ENCODE measurements at places on chromosomes 12 and 14.

GRCh38 chr14:61466905-61467280 lies 145.5 kb downstream of the PRKCH start:
- DNase-seq = no peak

DNA sequence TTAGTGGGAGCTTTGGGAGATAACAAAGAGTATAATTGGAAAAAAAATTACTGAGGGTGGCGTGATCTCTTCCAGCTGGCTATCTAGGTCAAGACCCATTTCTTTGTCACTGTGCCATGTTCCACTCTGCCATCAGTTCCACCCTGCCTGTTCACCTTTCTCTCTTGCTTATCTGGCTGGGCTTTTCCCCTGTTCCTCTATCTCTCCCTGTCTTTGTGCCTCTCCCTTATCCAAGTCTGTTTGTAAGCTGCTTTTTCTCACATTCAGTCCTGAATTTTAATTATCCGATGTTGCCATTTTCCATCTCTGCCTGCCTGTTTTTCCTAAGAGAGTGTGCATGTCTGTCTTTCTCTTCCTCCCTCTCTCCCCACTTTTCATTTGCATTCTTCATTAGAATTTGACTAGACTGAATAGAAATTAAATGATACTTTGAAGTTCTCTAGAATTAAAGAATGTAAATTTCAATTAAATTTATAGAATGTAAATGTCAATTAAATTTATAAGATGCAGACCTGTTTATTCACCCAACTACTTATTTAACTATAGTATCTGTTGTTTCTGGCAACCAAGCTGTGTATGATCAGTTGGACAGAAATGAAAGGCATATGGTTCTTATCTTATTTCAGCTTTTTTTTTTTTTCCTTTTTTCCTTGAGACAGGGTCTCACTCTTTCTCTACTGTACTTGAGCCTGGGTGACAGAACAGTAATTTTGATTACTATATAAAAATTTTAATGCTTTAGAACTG lies 40.9 kb upstream of the A2ML1 start:
- DNase-seq = no peak

DNA sequence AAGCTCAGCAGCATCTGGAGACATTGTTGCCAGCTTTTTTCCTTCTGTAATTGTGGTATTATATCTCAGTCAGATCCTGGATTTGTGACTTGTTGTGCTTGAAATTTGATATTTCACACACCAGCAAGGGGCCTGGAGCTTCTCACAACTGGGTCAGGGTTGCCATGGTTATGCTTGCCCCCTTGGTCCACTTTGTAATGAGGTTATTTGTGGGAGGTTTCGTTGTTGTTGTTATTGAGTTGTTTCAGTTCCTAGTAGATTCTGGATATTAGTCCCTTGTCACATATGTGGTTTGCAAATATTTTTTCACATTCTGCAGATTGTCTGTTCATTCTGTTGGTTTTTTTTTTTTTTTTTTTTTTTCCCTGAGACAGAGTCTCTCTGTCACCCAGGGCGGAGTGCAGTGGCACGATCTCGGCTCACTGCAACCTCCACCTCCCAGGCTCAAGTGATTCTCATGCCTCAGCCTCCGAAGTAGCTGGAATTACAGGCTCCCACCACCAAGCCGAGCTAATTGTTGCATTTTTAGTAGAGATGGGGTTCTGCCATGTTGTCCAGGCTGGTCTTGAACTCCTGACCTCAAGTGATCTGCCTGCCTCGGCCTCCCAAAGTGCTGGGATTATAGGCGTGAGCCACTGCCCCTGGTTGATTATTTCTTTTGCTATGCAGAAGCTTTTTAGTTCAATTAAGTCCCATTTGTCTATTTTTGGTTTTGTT lies 80.6 kb upstream of the ETV6 start:
- DNase-seq = no peak

DNA sequence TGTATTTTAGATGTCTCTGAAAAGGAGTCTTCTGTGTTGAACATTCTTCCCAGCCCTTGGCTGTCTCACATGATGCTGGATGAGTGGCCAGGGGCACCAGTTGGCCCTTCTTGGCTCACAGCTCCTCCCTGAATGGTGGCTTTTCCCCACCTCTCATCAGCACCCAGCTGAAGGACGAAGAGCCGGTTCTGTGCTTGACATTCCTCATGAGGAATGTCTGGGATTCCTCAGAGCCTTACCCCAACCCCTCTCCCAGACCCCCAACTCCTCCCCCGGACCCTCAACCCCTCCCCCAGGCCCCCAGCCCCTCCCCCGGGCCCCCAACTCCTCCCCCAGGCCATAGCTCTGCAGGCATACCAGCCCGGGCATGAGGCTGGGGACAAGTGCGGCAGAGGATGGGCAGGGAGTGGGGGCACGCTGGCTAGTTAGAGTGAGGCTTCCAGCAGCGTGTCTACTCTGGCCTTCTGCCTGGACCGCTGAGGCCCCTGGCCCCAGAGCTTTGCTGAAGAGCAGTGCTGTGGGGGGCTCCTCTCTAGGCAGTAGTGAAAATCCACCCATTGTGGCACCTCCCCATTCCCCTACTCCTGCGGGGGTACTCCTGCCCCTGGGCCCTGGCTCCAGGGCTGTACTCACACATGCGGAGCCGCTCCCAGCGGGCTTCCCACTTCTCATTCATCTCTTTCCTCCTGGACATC lies 64.3 kb downstream of the PLEKHG3 start:
- no peak for DNase-seq

- DNase-seq = no peak
Measured at GRCh38 chr14:79608446-79608845, 602.9 kb downstream of the DIO2 start.

- DNase-seq = no peak
Measured at GRCh38 chr14:105389534-105389933, 8.8 kb upstream of the TEX22 start.

DNA sequence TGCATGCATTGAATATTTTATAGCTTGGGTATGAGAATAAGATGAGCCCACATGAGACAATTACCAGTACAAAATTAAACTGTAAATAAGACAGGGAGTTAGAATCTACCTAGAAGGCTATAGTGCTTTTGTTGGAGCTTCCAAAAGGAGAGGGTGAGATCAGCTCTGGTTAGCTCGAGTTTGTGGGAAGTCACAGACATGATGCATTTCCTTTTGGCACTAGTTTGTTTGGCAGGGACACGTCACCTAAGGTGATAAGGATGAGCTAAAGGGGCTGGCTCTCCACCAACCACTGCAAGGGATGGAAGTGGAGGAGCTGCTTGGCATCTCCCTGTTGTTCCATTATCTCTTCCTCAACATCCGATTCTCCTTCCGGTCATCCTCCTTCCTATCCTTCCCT lies 48.5 kb upstream of the CPM start:
- no peak for DNase-seq

- DNase-seq = no peak
Measured at GRCh38 chr14:24351517-24351916, 11.7 kb upstream of the RIPK3 start.

DNA sequence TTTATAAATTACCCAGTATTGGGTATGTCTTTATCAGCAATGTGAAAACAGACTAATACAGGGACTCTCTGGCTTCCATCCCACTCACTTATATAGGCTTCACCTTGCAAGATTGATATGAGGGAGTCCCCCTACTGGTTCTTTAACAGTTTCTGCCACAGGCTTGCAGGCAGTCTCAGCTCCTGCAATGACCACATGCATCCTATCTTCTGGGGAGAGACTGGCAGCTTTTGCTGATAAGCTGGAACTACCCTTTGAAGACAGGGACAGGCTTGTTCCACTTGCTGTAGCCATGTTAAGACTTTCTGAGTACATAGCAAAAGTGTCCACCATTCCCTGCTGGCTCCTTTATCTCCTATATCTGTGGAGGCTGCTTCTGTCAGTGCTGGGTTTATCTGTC lies 531.7 kb upstream of the FLRT2 start:
- no peak for DNase-seq

DNA sequence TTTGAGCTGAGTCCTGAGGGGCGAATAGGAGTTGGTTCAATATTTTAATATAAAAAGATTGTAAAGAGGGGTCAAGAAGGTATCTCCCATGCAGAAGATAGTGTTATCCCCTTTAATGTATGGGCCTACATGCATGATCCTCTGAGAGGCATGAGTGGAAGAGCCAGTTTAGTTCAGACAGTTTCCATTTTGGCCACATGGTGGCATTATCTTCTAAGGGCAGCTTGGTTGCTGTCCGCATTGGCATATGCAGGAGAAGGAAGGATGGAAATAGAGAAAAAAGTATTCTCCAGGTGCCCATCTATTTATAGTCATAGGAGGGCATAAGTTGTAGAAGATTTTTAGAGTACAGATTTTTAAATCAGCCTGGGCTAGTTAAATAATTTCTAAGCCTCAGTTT lies 5.4 kb downstream of the SAMD4A start:
- DNase-seq = no peak

GRCh38 chr12:1839956-1840951 lies 19.9 kb downstream of the LRTM2 start:
- peak; percentile 5 for DNase-seq

DNA sequence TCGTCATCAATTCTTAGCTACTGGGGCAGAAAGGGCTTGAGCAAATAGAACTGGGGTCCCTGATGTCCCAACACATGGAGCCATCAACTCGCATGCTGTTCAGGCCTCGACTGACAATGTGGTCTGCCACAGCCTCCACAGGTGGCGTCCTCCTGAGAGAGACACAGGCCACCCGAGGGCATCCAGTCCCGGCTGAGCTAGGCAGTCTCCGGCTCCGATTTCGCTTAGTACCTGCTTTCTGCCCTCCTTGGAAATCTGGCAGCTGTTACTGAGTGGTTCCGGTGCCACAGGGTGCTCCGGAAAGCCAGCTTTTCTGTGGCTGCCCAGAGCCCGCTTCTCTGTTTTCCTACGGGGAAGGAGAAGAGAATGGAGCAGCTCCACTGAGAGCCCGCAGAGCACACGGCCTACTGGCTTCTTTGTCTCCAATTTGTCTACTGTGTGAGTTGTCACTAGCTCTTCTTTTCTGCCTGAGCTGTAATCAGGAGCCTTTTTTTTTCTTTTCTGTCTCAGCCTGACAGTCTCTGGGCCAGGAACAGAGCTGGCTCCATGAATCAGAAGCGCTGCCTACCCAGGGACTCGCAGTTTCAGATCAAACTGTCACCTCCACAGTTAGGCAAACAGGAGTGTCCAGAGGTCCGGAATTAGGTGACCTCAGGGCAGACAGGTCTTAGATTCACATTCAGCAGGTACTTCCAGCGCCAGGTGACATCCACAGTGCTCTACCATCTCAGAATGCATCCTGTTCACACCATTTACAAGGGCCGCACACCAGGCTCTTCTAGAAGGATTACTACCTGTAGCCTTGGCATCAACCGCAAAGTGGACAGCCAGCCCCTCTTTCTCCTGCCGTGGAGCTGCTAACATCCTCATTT lies 73.3 kb downstream of the MOK start:
- no peak for DNase-seq

- DNase-seq = no peak
Measured at GRCh38 chr12:132133952-132134652, 10.0 kb downstream of the DDX51 start.

DNA sequence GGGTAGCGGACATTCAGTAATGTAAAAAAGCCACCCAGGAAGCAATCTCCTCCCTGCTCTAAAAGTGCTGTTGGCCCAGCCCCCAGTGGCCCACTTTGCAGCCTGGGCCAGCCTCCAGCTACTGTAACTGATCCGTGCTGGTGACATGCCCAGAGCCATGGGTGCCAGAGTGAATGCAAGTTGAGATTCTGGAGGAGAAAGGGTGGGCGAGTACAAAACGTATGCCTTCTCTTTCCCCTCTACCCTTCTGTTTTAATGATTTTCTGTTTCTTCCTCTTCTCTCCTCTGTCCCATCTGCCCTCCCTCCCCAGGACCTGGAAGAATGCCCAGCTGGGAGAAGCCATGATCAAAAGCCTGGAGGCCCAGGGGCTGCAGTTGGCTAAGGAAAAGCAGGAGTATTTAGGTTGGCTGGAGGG lies 16.9 kb downstream of the PLEKHD1 start:
- DNase-seq = no peak

DNA sequence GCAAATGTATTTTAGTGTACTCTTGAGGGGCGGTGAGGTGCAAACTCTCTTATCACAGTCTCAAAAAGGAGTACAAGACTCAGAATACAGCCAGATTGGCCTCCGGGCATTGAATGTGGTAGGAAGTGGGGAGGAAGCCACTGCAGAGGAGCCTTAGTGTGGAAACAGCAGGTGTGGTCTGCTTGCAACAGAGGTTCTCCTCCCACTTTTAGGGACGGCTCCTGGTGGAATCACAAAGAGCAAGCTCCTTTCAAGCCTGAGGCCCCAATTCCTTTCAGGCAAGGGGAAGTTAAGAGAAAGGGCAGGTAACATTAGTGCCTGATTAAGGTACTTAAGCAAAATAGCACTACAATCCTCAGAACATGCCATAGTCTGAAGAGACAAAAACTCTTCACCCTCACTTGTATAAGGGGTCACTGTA lies 23.7 kb upstream of the SLC2A3 start:
- DNase-seq = peak; percentile 11

GRCh38 chr14:91770185-91770584 lies 38.3 kb upstream of the CATSPERB start:
- DNase-seq = no peak

DNA sequence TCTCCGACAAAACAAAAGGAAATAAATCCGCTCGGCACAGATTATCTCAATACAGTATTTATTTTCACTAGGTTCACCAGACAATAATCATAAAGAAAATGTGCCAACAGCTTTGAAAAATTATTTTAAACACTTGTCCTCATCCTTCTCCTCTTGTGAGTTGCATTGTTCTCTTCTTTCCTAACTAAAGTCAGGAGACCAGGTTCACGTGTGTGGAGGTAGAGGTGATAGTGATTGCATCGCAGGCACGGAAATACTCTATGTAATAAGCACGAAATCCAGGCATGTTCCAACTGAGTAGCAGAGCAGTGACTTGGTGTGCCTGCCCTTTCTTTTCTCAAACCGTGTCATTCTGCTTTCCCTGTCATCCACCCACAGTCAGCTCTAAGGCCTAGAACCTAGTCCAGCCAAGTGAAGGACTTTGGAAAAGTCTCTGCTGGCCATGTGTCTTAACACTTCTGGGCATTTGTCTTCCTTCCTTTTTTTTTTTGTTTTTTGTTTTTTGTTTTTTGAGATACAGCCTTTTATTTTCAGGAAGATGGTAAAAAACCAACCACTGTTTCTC lies 939 bp upstream of the SEL1L start:
- no peak for DNase-seq

DNA sequence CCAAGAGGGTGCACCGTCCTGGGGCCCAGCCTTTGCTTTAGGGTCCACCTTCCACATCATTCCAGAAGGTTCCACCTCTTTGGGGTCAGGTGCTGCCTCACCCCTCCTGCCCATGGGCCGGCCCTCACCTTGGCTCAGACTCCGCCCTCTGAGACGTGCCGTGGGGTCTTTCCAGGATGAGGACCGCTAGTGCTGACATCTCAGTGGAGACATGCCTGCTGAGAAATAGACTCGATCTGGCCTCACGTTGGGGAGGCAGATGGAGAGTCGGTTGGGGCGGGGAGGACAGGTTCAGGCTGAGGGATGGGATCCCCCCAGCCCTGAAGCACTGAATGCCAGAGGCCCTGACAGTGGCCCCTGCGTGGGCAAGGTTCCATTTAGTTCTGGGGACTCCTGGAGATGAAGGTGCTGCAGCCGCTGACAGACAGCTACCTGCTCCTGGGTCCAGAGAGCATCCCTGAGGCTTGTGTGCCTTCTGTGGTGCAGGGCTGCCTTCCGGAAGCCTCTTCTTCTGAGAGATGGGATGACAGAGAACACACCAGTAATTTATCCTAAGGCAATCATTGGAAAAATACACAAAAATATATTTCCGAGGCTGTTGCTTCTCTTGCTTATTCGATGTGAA lies 185.3 kb downstream of the KIF26A start:
- DNase-seq = no peak
